Adipocyte (in vitro differentiated cells): ENCODE measurements at places on chromosomes 3 and 15.
A peak's percentile ranks its signal among the peaks of the same experiment; 100 is the strongest.

GRCh38 chr3:63709576-63709975 is 57.1 kb downstream of the SNTN start:
- DNase-seq, result no peak

DNA sequence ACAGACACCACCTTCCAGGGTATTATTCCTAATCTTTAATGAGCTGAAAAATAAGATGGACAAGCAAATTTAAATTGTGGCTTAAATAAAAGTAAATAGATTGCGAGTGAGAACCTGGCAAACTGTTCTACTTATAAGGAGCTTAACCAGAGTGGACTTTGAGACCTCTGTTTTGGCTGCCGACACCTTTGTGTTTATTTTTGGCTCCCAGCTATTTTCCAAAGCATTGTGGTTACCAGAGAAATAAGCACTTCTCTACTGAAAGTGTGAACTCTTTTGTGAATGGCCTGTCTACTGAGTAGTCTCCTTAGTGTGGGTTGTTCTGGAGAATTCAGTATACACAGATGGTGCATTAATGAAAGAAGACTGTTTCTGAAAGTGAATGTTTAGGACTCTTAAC is 109.4 kb downstream of the ATP8B4 start:
- no peak for DNase-seq

- no peak for DNase-seq
Measured at GRCh38 chr3:243356-243725, 46.8 kb downstream of the CHL1 start.

GRCh38 chr3:186694288-186695032 is 22.7 kb upstream of the KNG1 start:
- no peak for DNase-seq

DNA sequence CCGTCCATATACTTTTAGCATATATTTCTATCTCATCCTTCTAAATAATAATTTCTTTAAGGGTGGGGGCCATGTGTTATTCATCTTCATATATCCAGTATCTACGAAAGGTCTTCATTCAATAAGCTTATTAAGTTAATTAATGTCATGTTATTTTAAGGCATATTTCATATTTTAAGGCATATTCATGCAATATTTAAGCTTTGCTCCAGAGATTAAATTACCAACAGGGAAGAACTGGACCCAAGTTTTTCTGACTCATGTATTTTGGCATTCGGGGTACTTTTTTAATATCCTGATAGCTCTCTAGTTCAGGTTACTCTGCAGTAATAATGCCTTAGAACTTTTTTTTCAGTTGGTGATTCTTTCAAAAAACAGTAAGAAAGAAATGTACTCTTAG is 27.4 kb downstream of the PHC3 start:
- DNase-seq, result peak; percentile 67

DNA sequence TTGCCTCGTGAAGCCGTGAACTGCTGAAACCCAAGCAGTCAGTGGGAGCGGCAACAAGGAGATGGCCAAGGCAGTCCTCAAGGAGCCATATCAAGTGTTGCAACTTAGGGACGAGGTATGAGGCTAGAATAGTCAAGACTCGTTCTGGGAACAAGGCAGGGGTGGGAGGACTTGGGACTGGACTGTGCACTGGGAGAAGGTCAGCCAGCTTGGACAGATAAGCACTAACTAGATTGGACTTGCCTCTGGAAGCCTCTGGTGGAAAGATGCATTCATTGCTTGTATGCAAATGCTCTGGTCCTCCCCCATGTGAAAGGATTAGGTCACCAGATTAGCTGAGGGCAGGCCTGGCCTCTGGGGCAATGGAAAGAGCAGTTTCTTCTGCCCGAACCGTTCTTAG is 123.3 kb upstream of the CTNNB1 start:
- no peak for DNase-seq

DNA sequence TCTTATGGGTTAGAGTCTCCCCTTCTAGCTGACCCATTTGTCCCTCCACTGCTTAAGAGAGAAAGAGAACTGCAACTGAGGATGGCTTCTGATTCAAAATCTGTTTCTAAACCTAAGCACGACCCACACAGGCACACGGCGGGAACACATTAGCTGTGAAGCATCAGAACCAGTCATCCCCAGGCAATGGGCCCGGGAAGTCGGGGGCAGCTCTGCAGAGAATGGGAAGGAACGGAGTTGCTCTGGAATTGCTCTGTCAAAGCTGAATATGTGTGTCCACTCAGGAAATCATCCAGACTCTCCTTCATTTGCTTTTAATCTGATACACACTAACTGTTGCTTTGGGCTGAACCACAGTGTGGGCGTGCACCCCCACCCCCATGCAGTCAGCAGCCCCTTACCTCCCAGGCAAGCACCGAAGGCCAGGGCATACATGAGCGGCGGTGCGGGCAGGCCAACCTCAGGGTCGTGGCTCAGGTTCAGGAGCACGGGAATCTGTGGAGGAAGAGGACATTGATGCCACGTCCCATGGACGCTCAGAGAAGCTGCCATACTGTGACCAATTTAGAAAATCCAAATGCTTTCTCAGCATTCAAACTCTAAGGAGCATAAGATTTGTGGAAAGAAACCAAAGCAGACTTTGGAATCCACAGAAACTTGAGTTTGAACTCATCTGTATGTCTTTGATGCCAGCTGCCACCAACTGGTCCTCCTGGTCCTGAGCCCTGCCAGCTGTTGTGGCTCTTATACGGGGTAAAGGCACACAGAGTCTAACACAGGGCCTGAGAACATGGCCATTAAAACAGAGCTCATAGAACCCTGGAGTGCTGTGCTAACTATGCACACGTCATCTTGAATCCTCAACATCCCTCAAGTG is 247.9 kb downstream of the OCA2 start:
- no peak for DNase-seq

DNA sequence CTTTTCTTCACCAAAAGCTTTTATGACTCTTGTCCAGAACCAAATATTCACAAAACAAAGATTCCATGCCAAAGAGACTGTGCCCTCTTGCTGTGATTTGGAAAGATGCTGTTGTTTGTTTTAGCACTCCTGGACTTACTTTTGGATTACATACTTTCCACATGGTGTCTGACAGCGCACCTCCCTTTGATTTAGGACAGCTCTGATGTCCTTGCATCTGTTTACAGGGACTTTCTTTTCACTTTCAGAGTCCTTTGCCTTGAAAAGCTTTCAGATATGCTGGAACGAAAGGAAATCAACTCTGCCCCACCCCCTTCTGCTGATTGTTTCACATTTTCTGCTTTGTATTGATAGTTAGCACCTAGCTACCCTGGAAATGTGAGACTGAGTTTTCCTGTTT is 133.0 kb upstream of the NR2E3 start:
- no peak for DNase-seq

DNA sequence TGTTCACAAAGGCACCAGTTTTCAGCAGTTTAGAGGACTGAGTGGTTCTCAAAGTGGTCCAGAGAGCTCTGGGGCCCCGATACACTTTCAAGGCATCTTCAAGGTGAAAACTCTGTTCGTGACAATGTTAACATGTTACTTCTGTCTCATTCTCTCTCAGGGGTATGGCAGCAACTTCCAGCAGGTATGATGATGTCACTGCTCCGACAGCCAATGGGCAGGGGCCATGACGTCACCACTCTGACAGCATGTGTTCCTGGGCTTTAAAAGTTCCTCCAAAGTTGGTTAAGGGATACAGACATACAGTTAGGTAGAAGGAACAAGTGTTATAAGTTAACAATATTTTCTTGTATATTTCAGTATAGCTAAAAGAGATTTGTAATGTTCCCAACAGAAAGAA is 87.9 kb downstream of the KLF15 start:
- DNase-seq, result no peak

GRCh38 chr3:29686889-29687592 is 406.2 kb downstream of the RBMS3 start:
- peak; percentile 57 for DNase-seq

- no peak for DNase-seq
Measured at GRCh38 chr15:57345584-57345983, 30.7 kb upstream of the CGNL1 start.

GRCh38 chr3:115330430-115330829 is 183.3 kb upstream of the ZBTB20 start:
- DNase-seq, result peak; percentile 39

GRCh38 chr15:74808840-74809229 is 3.8 kb upstream of the LMAN1L start:
- DNase-seq, result no peak

DNA sequence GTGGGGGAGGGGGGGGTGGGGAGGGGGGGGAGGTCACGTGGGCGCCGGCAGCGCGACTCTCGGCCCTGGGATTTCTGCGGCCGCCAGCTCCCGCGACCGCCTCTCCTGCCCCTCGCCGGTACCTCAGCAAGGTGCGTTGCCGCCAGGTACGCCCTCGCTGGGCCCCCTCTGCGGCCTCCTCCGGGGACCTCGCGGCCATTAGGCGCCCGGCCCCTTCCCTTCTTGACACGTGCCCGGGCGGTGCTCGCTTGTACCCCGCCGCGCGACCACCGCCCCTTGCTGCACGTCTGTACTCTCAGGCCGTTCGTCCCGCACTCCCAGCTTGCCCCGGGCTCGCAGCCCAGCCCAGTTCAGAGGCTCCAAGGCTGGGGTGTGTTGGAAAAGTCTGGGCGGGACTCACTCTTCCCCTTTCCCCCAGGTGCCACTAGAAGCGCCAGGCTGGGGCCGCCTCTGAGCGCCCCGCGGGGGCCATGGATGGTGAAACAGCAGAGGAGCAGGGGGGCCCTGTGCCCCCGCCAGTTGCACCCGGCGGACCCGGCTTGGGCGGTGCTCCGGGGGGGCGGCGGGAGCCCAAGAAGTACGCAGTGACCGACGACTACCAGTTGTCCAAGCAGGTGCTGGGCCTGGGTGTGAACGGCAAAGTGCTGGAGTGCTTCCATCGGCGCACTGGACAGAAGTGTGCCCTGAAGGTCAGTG is at the start of gene MAPKAPK3:
Gene MAPKAPK3, plus strand, starts transcription at position 56 of the 696 bp plus-strand sequence. Its CDS starts 415 bp downstream, at position 471.
- DNase-seq, result peak; percentile 53

- DNase-seq, result no peak
Measured at GRCh38 chr15:36558921-36559320, 20.5 kb upstream of the CDIN1 start.

DNA sequence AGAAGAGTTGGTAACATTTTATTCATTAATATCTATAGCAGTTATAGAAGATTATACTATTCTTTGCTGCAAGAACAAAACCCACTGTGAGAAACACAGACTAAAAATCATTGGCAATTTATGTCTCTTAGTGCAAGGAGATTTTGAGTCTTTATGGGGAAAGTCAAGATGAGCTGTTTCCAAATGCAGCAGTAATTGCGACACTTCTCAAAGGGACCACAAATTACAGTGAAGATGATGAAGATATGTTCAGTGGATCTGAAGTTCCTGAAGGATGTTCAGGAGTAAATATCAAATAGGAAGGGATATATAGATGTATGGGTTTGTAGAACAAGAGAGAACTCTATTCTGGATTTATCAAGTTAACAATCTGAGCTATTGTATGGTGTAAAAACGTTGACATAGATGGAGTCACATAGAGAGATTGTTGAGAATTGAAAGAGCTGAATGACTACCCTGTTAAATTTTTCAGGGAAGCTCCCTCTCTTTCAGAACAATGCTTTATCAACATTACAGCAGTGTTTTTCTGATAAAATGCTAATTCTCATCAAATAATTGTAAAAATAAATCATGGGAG is 71.8 kb downstream of the DTWD1 start:
- peak; percentile 63 for DNase-seq

GRCh38 chr3:110680450-110680849 is 391.2 kb upstream of the NECTIN3 start:
- no peak for DNase-seq

DNA sequence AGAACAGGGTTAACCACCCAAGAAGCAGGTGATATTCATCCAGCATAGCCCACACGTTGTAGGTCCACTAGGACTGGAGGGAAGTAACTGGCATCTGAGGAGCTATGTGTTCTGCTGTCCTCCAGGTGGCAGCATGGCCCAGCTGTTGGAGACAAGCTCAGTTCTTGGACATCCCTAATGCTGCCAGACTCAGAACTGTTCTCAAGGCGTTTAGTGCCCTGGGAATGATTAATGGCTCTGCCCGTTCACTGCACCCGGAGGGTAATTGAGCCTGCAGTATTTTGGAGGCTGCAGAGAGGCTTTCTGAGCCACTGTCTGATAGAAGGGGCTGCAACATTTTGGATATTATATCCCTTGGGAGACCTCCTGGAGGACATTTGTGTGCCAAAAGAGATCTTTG is 521.3 kb upstream of the SEMA6D start:
- peak; percentile 94 for DNase-seq

DNA sequence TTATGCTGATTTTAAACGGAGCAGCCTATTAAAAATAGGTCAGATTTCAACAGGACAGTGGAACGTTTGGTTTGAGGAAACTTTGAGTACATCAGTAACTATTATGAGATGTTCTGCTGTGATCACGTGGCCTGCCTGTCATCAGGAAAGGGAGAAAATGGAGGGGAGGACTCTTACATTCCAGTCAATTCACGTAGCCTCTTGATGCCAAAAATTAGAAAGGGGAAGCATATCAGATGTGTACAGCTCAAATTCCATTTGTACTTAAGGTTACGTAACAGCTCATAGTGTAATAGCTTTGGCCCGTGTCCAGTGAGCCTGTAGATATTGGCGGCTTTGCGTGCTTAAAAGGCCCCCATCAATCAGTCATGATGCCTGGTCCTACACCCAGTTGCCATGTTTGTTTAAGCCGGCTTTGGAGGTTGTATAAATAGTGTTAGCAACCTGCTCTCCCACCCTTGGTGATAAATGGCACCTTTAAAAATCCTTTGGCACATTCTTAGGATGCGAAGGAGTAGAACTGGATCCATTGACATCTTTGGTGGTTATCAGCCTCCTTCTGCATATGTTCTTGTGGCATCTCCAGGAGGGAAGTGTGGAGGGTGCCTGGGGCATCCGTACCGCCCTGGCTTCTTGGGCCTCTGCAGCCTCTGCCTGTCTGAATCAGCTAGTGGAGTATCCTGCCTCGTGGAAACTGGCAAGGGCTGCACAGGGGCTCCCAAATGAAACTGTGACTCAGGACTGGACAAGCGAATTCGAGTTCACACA is 163.9 kb downstream of the THSD4 start:
- peak; percentile 81 for DNase-seq

- DNase-seq, result peak; percentile 32
Measured at GRCh38 chr3:632571-633170, 436.1 kb downstream of the CHL1 start.

GRCh38 chr3:82031596-82031995 is 270.2 kb upstream of the GBE1 start:
- no peak for DNase-seq

GRCh38 chr3:61594144-61594963 is 33.0 kb downstream of the PTPRG start:
- no peak for DNase-seq

- DNase-seq, result no peak
Measured at GRCh38 chr15:63603516-63603915, 6.3 kb downstream of the FBXL22 start.

- DNase-seq, result peak; percentile 94
Measured at GRCh38 chr15:74614744-74615507, 710 bp upstream of the CLK3 start.

- DNase-seq, result no peak
Measured at GRCh38 chr3:66182246-66182645, 38.6 kb upstream of the SLC25A26 start.

- no peak for DNase-seq
Measured at GRCh38 chr3:61141227-61141626, 110.0 kb downstream of the FHIT start.

GRCh38 chr3:152386208-152386607 is 117.5 kb downstream of the MBNL1 start:
- DNase-seq, result no peak

GRCh38 chr3:18239674-18240073 is 185.5 kb downstream of the SATB1 start:
- DNase-seq, result no peak
